ENCODE measurements at places on chromosomes 6 and 20.

GRCh38 chr6:55869674-55870073 lies 5.7 kb downstream of the BMP5 start:
- DNase-seq = no peak

DNA sequence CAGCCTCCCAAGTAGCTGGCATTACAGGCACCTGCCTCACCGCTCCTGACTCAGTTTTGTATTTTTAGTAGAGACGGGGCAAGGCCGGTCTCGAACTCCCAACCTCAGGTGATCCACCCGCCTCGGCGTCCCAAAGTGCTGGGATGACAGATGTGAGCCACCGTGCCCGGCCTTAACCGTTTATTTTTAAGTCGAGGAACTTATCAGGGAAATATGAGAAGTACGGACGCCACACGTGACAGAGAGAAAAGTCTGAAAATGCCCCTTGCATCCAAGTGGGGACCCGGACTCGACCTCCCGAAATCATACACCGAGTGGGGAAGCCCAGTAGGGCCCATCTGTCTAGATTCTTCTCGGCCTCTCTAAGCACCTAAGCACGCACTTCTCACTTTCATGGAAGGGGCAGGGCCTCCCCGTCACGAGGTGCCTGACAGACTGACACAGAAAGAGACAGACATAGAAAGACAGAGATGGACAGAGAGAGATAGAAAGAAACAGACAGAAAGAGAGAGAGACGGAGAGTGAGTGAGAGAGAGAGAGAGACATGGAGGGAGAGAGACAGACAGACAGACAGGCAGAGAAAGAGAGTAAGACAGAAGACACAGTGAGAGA lies 756.5 kb upstream of the DEFB115 start:
- DNase-seq = no peak

DNA sequence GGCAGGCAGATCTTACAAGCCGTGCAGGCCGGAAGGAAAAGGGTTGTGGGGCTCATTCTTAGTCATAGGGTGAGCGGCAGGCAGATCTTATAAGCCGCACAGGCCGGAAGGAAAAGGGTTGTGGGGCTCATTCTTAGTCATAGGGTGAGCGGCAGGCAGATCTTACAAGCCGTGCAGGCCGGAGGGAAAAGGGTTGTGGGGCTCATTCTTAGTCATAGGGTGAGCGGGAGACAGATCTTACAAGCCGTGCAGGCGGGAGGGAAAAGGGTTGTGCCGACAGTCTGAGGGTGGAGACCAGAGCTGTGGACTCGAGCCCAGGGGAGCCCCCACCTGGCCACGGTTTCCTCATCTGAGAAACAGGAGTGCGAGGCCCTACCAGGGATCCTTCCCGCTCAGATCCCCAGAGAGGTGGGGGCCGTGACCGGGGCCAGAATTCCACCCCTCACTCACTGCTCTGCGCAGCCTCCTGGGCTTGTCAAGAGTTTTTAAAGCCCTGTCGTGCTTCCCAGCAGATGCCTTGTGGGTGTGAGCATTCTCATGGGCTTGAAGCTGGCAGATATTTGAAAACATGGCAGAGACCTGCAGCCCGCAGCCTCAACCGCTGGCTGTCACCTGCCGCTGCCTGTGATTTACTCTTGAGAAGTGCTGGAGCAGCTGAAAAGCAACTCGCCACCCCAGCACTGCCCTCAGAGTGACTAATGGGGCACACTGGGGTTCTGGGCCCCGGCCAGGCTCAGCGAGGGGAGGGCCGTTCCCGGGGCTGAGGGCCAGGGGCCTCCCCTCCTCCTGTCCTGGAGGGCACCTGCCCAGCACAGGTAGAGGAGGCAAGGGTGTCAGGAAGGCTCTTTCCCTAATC lies 31.9 kb downstream of the NTSR1 start:
- peak; percentile 68 for DNase-seq

- no peak for DNase-seq
Observed at GRCh38 chr6:45987856-45988255, 27.8 kb downstream of the CLIC5 start.

DNA sequence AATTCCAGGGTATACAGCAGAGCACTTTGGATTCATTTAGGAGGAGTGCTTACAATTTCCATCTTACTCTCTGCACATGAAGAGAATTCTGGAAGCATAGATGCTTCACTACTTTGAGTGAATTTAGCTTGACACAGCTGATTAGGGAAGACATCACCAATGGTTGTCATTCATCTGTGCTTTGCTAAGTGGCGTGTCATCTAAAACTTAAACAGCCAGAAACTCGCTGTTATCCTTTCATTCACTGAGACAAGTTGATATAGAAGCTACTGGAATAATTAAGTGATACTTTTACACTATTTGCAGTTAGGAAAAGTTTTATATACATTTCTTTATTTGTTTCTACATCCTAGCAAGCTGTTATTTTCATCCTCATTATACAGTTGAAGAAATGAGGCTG lies 635.3 kb upstream of the FLRT3 start:
- DNase-seq = no peak

GRCh38 chr20:37385659-37386504 lies 39.9 kb downstream of the SRC start:
- no peak for DNase-seq

GRCh38 chr6:153698637-153699036 lies 340.4 kb upstream of the OPRM1 start:
- no peak for DNase-seq

GRCh38 chr6:84847390-84848160 lies 83.2 kb upstream of the TBX18 start:
- no peak for DNase-seq

DNA sequence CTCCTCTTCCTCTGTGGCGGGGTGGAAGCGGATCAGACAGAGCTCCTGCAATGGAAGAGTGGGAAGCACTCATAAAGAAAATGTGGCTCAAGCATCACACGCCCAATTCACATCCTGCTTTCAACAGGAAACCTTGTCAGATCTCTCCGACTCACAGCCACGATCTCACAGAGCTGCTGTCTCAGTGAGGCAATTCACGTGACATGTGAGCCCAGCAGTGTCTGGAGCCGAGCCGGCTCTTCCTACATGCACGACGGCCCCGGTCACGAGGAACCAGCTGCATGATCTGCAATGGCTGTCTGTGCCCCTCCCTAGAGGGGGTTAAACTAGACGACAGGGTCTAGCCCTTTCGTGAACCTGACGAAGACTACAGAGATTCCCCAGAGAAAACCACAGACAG lies 29.5 kb upstream of the TCFL5 start:
- no peak for DNase-seq

- no peak for DNase-seq
Observed at GRCh38 chr20:24045621-24046318, 57.2 kb upstream of the GGTLC1 start.

GRCh38 chr20:56808117-56808725 lies 179.1 kb downstream of the TFAP2C start:
- DNase-seq = no peak

DNA sequence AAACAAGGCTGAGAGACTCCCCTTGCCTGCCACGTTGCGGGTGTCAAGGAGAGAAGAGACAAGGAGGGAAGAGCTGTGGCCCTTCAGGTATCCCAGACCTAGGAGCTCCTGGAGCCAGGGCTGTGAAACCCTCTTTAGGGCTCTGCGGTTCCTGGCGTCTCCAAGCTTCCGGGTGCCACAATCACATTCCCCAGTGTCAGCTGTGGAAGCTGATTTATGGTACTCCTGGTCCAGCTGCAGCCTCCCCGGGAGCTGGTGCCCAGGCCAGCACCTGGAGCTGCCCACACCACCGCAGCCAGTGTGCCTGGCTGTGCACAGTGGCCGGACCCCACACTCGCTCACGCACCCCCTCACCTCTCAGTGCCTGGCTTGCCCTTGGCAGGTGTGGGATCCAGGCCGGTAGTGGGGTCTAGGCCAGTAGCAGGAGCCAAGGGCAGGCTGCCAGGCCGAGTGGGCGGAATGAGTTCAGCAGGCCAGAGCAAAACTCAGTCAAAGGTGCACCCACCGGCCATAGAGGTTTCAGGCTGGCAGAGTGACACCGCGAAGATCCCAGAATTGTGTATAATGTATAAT lies 58.9 kb upstream of the L3MBTL3 start:
- no peak for DNase-seq

All from stimulated activated CD8-positive, alpha-beta memory T cell treated with anti-CD3 and anti-CD28 coated beads, Interleukin-7, amount 100 ng/mL, for 48 hours (primary cell).